ENCODE measurements at places on chromosomes 11 and 22.

- no peak for DNase-seq
Measured at GRCh38 chr11:94895451-94895850, 77.9 kb downstream of the CWC15 start.

GRCh38 chr22:49959782-49960158 is 802 bp upstream of the PIM3 start:
- DNase-seq, result peak; percentile 53

- DNase-seq, result no peak
Measured at GRCh38 chr11:133474461-133474860, 57.8 kb downstream of the OPCML start.

DNA sequence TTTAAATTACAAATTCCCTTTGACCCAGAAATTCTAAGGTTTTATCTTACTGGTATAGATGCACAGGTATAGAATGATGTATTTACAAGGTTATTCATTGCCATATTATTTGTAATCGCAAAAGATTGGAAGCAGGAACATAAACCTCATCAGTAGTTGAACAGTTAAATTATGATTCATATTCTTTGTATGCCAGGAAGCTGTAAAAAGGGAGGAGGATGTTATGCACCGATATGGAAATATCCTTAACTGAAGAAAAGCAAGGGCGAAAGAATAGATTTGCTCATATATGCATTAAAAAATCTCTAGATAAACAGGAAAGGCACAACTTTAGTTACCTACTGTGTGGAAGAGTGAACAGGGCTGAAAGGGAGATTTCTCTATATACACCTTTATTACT is 36.7 kb downstream of the PPFIA1 start:
- no peak for DNase-seq

- DNase-seq, result peak; percentile 90
Measured at GRCh38 chr11:65422633-65423515, at the start of gene NEAT1. Gene NEAT1 (plus strand): TSS chr11:65422798.

All from NK-92 treated with Interleukin-12 subunit alpha and Interleukin-12 subunit beta, amount 100 ng/mL, for 24 hours (cell line).